ENCODE measurements at places on chromosomes 12 and 14. TPM values are rescaled to one million over a fixed set of nuclear protein-coding genes. Genes with fewer than 3 reads are reported as not detected.

Gene PLA2G1B
- total RNA-seq = not detected

Gene DYRK2
- total RNA-seq = 140 TPM

- no peak for DNase-seq
Observed at GRCh38 chr12:33663000-33663654, 223.5 kb upstream of the SYT10 start.

- no peak for DNase-seq
Observed at GRCh38 chr12:49869816-49870500, 27.1 kb upstream of the BCDIN3D start.

Gene EPYC
- not detected for total RNA-seq

Gene TSPAN19
- 0.16 TPM for total RNA-seq

Gene RAPGEF3
- total RNA-seq = 9.0 TPM

DNA sequence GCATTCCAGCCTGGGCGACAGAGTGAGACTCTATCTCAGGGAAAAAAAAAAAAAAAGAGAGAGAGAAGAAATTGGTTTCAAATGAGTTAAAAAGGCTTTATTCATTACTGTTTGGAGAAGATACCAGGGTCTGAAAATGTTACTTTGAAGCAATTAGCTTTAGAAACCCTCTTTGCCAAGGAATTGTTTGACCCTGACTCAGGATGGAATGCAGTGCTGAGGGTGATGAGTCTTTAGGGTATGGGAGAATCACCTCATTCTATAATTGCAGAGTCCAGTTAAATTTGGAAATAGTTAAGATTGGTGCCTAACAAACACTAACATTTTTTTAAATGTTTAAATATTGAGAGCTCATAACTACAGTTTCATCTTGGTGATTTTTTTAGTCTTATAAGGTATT lies 13.3 kb downstream of the RAP1B start:
- no peak for DNase-seq

- no peak for DNase-seq
Observed at GRCh38 chr14:42378880-42379279, 772.2 kb downstream of the LRFN5 start.

GRCh38 chr12:70241845-70242244 lies 1.4 kb upstream of the CNOT2 start:
- no peak for DNase-seq

Gene LTB4R
- total RNA-seq = 1.6 TPM

GRCh38 chr12:128872303-128872702 lies 19.0 kb downstream of the GLT1D1 start:
- no peak for DNase-seq

GRCh38 chr14:68283378-68284123 lies 464.0 kb downstream of the RAD51B start:
- no peak for DNase-seq

Gene SRGAP1
- 40.7 TPM for total RNA-seq

- DNase-seq = no peak
Observed at GRCh38 chr12:121770813-121771625, 22.5 kb downstream of the RHOF start.

Measured in occipital lobe (tissue), 3 donors.